Mononuclear cell (primary cell): ENCODE measurements at places on chromosomes 2 and 18. TPM values are rescaled to one million over a fixed set of nuclear protein-coding genes. Genes with fewer than 3 reads are reported as not detected.

The NETO1 gene
- total RNA-seq = 1.5 TPM

The ABCG8 gene
- total RNA-seq = not detected

The POTEC gene
- not detected for total RNA-seq

The CIB4 gene
- not detected for total RNA-seq

The KLHL41 gene
- total RNA-seq = 0.10 TPM

The VWA3B gene
- total RNA-seq = not detected

The TMEM37 gene
- total RNA-seq = not detected

The PLEK gene
- 474 TPM for total RNA-seq

The PTPN4 gene
- 85.0 TPM for total RNA-seq

The GREB1 gene
- 0.10 TPM for total RNA-seq

The L3MBTL4 gene
- 3.0 TPM for total RNA-seq

The TCF7L1 gene
- total RNA-seq = not detected

The LRRFIP1 gene
- 128 TPM for total RNA-seq

The CAPN13 gene
- under 0.01 TPM for total RNA-seq

The DSC1 gene
- total RNA-seq = 4.5 TPM

The CCDC74A gene
- 0.84 TPM for total RNA-seq

The MPHOSPH10 gene
- total RNA-seq = 21.1 TPM

The CHST9 gene
- total RNA-seq = 0.10 TPM

The MZT2A gene
- total RNA-seq = 59.3 TPM

The CD8B2 gene
- total RNA-seq = 0.73 TPM

The CAPN14 gene
- total RNA-seq = 0.21 TPM

The CACNB4 gene
- 0.84 TPM for total RNA-seq

The MC2R gene
- under 0.01 TPM for total RNA-seq

The SCYGR4 gene
- total RNA-seq = not detected

The EGR4 gene
- 0.52 TPM for total RNA-seq

The IL1RL2 gene
- 0.31 TPM for total RNA-seq

The NRP2 gene
- 7.5 TPM for total RNA-seq

The ANO7 gene
- 0.10 TPM for total RNA-seq

The GPD2 gene
- 17.5 TPM for total RNA-seq

The RTP5 gene
- total RNA-seq = 0.21 TPM

The CD226 gene
- total RNA-seq = 64.1 TPM

The SULT1C2 gene
- not detected for total RNA-seq

The CMPK2 gene
- 12.8 TPM for total RNA-seq

The RESP18 gene
- total RNA-seq = not detected

The TUBA4B gene
- total RNA-seq = not detected

The HNMT gene
- total RNA-seq = 42.2 TPM

The KCNG2 gene
- 0.10 TPM for total RNA-seq

The TMEM237 gene
- 4.2 TPM for total RNA-seq

The DTNA gene
- total RNA-seq = 0.31 TPM

The TUBB8B gene
- total RNA-seq = not detected

The HK2 gene
- 8.3 TPM for total RNA-seq

The CCDC74B gene
- total RNA-seq = 0.10 TPM

The REG3G gene
- total RNA-seq = not detected

The UGT1A1 gene
- total RNA-seq = not detected

The ALK gene
- not detected for total RNA-seq

The SLC4A5 gene
- 6.7 TPM for total RNA-seq

The RBM44 gene
- total RNA-seq = 3.5 TPM

The MITD1 gene
- total RNA-seq = 16.2 TPM

The REEP1 gene
- 0.63 TPM for total RNA-seq
